Posterior vena cava (tissue), 2 donors: ENCODE measurements at places on chromosomes 11 and 22.

- DNase-seq = peak; percentile 88
Measured at GRCh38 chr22:50526834-50527801, 1.7 kb upstream of the SCO2 start.

DNA sequence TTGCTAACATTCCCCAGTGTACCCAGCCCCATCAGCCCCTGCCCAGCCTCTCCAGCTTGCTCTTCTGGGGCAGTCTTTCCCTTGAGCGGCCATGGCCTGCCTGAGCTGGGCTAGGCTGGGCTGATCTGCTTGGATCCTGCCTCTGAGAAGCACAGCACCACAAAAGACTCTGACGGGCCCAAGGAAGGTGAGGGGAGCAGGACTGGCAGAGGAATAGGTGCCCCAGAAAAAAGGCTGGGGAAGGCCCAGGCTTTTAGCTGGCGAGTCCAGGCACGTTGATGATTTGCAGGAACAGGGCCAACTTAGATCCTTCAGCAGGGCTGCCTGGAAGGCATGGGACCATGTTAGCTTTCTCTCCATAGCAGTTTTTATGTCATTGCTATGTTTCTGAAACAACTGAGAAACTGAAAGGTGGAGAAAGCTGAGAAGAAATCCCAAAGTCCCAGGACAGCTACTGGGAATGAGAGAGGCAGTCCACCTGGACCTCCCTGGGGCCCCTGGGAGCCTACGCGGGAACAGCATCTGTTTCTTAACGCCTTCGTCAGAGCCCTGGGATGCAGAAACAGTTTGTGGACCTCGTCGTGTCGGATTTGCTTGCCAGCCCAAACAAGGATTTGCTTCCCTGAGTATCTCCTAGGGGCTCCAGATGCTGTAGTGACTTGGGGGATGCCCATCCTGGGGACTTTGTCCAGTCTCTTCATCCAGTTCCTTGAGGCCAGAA lies 24.4 kb upstream of the FXYD6 start:
- DNase-seq = peak; percentile 54

DNA sequence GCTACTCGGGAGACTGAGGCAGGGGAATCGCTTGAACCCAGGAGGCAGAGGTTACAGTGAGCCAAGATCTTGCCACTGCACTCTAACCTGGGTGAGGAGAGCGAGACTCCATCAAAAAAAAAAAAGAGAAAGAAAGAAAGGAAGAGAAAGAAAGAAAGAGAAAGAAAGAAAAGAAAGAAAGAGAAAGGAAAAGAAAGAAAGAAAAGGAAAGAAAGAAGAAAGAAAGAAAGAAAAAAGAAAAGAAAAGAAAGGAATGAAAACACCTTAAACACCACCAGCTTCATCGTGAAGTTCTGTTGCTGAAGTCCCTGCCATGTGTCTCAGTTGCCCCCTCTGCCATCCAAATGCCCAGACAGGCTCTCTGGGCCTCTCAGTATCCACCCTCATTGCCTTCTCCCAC lies 9.9 kb upstream of the CXCR5 start:
- no peak for DNase-seq

DNA sequence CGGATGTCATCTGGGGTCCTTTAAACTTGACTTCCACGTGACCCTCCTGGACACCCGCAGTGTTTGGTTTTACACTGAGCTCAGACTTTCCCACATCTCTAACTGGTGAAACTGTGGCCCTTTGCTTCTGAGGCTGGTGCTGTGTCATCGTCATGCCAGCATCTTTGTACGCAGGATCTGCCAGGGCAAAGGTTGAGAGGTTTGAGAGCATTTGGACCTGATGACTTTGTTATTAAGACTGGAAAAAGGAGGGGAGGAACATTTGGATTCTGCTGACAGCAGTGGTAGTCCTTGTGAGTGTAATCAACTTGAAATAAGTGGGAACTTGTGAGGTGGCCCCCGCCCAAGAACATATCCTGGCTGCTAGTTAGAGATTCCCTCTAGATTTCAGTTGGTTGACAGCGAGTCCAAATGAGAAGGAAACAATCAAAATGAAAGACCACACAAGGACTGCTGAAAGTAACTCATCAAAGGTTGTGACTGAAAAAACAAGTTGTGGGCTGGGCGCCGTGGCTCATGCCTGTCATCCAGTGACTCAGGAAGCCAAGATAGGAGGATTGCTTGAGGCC lies 102.5 kb downstream of the KIAA1671 start:
- DNase-seq = no peak

DNA sequence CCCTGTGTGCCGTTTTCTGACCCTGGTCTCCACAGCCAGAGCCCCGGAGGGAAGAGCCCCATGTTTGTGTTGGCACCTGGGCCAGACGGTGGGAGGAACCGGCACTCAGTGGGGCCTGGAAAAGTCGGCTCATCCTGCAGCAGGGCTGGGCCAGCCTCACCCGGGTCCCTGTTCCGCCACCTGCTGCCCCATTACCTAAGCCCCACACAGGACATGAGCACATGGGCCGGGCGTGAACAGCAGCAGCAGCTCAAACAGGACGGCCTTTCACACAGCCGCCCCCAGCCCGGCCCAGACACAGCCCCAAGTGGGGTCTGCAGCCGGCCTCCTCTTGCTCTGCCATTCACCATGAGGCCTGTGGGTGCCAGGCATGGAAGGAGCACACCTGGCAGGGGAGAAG lies 302.4 kb downstream of the MN1 start:
- DNase-seq = no peak

DNA sequence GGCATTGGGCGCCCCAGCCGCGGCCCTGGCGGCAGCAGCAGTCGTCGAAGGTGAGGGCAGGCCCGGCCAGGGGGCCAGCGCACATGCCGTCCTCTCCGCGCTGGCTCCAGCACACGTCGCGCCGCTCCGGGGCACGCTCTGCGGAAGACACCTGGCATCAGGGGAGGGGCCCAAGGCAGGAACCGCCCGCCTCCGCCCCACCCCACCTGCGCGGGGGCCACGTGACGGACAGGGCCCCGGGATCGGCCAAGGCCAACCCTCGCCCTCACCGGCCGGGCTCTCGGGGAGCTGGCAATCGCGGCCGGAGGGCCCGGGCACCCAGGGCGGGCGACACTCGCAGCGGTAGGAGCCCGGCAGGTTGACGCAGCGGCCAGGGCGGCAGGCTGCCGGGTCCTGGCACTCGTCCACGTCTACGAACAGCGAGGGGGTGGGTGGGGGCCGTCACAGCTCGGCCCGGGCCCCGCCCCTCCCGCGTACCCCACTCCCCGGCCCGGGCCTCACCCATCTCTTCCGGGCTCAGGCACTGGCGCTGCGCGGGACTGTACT lies 14.9 kb downstream of the SCYL1 start:
- no peak for DNase-seq

DNA sequence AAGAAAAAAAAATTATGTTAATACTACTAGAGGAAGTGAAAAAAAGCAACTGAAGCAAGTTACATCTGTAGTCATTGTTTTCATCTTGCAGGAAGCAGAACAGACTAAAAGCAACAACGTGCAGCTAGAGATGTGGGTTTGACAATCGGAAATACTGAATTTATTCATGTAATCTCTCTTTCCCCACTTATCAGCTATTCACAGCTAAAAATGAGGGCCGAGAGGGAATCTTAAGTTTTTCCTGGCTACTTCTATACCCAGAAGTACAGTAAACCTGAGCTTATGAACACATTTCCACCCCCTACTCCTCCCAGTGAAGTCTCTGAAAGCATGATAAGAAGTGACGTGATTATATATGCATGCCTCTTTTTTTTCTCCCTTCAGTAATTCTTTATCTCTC lies 116.5 kb downstream of the SPON1 start:
- no peak for DNase-seq

DNA sequence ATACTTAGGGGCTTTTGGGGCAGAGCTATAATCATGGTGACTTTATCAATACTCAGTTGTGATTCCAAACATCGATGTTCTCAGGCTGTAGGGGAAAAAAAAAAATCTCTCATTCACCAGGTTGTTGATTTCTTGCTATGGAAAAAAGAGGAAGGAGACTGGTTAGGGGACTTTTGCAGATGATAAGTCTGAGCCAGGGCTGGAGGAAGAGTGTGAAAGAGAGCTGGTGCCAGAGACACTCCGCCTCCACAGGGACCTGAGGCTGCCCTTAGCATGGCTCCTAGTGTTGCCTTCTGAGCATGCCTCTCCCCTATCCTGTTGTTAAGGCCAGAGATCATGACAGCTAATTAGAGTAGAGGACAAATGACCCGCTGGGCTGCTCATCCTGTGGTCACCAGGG lies 16.9 kb downstream of the UPB1 start:
- DNase-seq = peak; percentile 43

DNA sequence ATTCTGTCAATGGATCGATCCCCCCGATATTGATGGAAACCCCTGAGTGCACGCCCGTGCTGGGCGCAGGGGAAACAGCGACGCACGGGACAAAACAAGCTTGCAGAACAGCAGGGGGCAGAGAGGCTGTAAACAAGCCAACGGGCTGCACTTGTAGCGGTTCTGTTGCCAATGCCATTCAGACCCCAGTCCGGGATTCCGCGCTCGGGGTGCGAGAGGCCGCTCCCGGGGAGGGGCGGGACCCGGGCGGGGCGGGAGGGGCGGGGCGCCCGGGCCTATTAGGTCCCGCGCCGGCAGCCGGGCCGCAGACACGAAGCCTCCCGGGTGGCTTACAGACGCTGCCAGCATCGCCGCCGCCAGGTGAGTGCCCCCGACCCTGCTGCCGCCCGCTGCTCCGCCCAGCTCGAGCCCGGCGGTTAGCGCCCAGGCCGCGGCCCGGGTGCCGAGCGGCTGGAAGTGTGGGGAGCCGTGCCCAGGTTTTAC lies at the start of gene BIK:
TSS of gene BIK (plus strand) at position 307 of the 483 bp plus-strand sequence. CDS start 13,273 bp downstream, outside the sequence.
- peak; percentile 83 for DNase-seq

DNA sequence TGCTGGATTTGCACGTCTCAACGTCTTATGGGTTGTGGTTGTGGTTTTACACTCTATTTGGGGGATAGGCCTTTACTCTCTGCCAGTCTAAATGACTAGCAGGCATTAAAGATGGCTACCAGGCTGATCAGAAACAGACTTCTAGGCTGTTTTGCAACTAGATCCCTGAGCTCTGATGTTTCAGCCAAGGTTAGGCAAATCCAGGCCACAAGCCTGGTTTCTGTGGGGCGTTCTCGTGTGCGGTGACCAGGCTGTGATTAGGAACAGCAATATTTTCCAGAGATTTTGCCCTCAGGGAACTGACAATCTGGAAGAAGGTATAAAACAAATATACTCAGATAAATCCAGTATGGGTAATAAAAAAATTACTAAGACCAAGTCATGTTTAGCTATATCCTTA lies 502.4 kb downstream of the INSC start:
- DNase-seq = no peak

DNA sequence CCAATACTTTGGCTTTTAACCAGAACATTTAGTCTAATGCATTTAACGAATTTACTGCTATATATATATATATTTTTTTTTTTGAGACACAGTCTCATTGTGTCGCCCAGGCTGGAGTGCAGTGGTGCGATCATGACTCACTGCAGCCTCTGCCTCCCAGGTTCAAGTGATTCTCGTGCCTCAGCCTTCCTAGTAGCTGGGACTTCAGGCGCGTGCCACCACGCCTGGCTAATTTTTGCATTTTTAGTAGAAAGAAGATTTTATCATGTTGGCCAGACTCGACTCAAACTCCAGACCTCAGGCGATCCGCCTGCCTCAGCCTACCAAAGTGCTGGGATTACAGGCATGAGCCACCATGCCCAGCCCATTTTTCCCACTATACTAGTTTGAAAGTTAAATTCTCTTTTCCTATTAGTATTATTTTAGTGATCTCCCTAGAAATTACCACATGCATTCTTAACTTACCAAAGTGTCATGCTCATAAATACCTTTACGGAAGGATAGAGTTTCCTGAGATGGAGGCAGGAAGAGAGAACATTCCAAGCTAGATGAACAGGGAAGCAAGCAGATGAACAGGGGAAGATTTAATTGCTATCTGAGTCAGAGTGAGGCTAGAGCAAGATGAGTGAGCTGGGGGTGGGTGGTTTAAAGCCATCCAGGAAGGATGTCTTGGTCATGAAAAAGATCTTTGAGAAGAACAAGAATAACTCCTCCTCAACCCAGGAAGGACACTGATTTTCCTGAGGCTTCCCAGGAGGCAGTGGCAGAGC lies 4.4 kb upstream of the PGAP2 start:
- DNase-seq = peak; percentile 59

- DNase-seq = no peak
Measured at GRCh38 chr11:85634747-85635146, 6.4 kb downstream of the TMEM126B start.

- DNase-seq = no peak
Measured at GRCh38 chr22:32106930-32107329, 52.2 kb downstream of the C22orf42 start.

GRCh38 chr22:40720538-40721256 lies 41.4 kb downstream of the MCHR1 start:
- DNase-seq = no peak

GRCh38 chr11:130078080-130078479 lies 8.4 kb downstream of the APLP2 start:
- no peak for DNase-seq

- no peak for DNase-seq
Measured at GRCh38 chr11:109034339-109034696, 369.4 kb downstream of the DDX10 start.

DNA sequence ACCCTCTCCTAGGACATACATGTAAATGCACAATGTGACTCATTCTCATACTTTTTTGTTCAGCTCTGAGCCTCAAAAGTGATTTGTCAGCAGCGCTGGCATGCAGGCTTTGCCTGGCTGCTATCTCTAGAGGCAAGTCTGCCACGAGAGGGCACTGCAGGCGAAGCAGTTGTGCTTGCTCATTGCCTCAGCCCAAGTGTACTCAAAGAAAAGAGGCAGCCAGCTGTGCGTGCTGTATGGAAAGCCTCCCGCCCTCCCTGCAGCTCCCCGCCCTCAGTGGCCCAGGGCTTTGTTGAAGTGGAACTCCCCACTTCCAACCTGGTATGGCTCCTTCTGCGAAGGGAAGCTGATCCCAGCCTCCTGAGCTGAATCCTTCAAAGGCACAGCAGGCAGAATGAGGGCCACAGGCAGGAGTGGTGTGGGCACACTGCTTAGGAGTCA lies 16.3 kb downstream of the SDHAF2 start:
- DNase-seq = peak; percentile 98

DNA sequence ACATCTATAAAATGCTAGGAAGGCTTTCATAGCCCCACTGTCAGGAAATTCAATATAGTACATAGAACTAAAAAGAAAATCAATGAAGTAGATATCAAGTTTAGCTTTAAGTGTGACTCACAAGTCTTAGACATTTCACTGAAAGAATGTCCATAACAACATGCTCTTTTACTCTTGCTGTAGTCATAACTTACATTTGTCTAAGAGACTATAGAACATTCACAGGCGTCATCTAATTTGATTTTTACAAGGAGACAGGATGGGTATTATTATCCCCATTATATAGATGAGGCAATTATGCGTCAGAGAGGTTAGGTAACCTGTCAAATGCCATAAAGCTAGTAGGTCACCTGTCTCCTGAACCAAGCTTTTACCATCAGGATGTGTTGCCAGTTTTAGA lies 36.9 kb downstream of the BDNF start:
- no peak for DNase-seq
